ENCODE measurements at places on chromosomes 3 and 15.
A peak's percentile ranks its signal among the peaks of the same experiment; 100 is the strongest.

- DNase-seq, result no peak
Measured at GRCh38 chr3:12427551-12427950, 56.7 kb upstream of the TSEN2 start.

DNA sequence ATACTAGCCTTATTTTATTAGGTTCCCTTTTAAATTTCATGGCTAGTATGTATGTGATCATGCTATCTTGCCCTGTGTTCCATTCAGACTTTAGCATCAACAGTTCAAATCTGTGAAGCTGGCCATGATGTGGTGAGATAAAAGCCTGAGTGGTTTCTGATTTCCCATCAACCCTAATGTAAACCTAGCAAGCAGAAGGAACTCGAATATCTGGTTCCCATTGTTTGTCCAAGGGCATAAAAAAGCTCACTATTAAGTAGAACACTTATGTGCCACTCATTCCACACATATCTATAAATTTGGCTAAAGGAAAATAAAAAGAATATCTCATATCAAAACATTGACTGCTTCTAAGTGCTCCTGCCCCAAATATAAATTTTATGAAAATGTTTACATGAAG lies 311.7 kb downstream of the CADM2 start:
- DNase-seq, result no peak

DNA sequence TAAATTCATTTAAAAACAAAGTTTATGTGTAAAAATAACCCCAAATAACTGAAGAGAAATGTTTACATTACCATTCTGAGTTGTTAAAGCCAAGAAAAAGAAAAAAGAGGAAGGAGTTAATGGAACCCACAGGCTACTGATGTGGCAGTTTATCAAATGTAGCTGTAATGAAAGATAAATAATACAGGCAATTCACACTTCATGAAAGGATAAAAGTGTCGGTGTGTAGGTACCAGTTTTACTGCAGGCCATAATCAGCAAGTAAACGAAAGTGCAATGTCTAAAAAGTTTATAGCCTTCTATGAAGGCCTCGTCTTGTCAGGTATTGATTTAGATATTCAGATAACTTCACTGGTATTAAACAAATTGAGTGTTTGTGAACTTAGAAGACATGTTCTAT lies 164.6 kb downstream of the DPH6 start:
- DNase-seq, result no peak

DNA sequence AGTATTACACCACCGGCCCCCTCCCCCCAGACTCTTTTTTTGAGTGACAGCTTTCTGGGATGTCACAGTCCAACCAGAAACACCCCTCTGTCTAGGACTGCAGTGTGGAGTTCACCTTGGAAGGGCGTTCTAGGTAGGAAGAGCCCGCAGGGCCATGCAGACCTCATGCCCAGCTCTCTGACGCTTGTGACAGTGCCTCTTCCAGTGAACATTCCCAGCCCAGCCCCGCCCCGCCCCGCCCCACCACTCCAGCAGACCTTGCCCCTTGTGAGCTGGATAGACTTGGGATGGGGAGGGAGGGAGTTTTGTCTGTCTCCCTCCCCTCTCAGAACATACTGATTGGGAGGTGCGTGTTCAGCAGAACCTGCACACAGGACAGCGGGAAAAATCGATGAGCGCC lies 63.6 kb downstream of the AAGAB start:
- DNase-seq, result no peak

DNA sequence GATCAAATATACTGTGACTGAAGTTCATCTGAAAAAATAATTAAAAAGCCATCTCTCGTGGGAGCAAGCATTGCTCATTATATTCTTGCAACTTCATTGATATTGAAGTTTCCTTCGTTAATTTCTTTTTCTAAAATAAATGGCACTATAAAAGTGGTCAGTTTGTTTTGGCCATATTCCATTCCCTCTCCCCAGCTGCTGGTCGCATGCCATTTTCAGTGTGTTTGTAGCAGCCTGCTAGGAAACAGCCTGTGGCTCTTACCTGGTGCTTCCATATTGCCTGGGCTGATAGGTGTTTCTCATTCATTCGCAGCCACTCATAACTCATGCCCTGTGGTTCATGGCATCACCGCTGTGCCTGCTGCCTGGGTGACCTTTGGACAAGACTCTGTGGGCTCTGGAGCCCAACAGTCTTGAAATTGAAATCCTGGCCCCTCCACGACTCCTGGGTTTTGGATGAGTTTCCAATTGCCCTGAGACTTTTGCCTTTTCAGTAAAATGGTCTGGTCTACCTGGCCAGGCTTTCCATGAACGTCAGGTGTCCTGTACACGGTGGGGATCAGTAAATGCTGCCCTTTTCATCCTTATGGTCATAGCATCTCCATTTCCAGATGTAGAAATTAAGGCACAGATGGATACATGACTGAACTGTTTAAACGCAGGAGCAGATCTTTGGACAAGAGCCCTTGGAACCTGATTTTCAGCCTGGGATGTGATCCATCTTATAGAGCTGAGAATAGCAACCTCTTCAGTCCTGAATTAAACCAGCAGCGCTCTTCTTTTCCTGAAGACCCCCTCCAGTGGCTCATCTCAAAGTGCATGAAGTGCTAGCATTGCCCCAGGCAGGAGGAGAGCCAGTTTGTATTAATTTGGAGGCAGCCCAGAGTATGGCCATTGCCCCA lies 69.4 kb downstream of the SLCO3A1 start:
- no peak for DNase-seq

DNA sequence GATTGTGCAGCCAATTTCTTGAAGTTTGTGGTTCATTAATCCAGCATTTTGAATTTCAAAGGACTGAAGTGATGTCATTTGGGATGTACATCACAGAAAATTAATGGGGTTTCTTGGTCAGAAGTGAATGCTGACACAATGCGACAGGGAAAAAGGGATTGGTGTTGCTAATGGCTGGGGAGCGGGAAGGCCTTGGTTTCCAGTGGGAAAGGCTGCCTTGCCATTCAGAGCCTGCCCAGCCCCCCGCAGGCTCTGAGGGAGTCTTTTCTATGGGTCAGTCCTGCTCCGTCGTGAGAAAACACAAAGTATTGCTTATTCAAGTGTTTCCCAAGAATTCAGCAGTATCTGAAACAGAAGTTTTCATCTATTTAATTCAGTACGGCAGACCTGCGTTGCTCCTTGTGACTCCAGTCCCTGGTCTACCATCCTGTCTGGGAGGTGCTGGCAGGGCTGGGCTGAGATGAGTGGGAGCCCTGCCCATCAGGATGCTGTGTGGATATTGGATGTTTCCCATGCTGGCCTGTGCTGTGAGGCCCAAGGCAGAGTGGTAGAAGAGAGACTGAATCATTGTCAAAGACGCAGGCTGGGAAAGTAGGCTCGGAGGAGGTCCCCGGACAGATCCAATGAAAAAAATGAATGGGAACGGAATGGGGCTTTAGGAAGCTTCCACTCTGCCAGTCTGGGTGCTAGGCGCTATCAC lies 111.2 kb upstream of the KLHL25 start:
- no peak for DNase-seq

DNA sequence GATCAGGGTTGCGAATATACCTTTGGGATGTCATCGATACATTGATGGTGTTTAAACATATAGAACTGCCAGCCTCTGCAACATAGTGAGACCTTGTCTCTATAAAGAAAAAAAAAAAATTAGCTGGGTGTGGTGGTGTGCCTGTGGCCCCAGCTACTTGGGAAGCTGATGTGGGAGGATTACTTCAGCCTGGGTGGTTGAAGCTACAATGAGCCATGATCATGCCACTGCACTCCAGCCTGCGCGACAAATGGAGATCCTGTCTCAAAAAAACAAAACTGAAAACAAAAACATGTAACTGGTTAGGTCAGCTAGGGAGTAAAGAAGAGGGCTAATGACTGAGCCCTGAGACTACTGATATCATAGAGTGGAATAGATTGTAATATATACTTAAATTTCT lies 30.7 kb upstream of the MGA start:
- no peak for DNase-seq

DNA sequence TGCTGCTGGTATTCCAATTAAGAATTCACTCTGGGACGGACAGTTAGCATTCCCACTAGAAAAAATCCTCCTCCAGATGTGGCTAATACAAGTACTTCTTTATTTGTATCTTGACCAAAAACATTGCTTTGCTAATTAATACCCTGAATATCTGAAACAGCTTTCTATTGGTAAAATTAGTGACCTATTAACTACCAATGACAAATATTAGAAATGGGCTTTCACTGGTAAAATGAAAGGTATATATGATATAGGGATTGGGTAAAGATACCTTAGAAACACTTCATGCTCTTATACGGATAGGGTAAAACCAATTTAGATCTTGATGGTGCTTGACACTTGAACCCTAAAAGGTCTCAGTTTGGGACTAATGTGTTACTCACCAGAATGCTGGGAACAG lies 52.3 kb downstream of the CRTAP start:
- no peak for DNase-seq

DNA sequence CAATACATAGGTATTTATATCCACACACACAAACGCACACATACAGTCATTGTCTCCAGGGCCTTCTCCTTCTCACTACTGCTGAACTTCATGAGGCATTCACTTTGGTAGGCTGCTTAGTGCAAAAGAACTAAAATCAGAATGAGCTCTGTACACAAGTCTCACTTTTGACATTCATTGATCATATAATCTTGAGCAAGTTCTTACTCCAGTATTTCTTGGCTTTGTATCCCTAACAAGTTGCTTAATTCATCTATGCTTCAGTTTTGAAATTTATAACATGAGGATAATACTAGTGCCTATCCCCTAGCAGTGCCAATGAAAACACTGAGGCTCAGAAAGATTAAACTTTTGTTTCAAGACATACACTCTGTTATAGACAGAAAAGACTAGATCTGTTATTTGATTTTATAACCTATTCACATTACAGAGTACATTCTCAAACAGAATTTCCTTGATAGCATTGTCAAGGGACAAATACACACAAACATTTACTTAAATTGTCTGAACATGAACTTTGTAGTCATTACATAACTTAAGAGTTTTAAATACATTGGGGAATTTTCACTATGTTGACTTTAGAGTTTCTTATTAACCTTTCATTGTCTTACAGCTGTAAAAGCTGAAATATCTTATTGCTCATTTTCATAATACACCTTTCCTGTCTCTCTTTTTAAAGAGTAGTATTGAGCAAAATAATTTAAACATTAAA lies 55.0 kb upstream of the SI start:
- no peak for DNase-seq

GRCh38 chr3:192597506-192597905 lies 129.8 kb downstream of the FGF12 start:
- no peak for DNase-seq

GRCh38 chr3:41893977-41894376 lies 67.9 kb downstream of the ULK4 start:
- DNase-seq, result no peak

DNA sequence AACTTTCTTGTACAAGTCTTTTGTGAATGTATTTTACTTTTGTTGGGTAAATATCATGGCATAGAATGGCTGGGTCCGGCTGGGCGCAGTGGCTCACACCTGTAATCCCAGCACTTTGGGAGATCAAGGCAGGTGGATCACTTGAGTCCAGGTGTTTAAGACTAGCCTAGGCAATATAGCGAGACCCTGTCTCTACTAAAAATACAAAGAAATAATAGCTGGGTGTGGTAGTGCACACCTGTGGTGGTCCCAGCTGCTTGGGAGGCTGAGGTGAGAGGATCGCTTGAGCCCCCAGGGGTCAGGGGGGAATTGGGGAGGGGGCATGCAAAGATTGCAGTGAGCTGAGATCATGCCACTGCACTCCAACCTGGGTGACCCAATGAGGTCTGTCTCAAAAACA lies 52.9 kb downstream of the ANP32A start:
- DNase-seq, result no peak

- peak; percentile 12 for DNase-seq
Measured at GRCh38 chr15:62658498-62658897, 384.0 kb upstream of the TPM1 start.

- no peak for DNase-seq
Measured at GRCh38 chr3:178971614-178972013, 100.0 kb downstream of the ZMAT3 start.

DNA sequence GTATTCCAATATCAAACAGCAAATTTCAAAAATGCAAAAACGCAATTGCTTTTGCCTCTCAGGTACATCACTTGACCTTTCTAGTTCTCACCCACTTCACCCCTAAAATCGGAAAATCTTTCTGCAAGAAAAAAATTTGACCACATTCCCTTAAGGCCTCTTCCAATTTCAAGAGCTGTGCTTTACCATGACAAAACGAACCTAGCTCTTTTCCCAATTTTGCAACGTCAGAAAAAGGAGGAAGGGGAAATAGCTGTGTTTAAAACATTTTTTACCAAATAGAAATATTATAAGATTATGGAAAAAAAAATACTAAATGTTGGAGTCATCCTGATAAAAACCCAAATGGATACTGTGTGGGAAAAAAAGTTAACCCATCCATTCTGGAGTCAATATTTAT lies 1.1 kb upstream of the NR2C2 start:
- no peak for DNase-seq

DNA sequence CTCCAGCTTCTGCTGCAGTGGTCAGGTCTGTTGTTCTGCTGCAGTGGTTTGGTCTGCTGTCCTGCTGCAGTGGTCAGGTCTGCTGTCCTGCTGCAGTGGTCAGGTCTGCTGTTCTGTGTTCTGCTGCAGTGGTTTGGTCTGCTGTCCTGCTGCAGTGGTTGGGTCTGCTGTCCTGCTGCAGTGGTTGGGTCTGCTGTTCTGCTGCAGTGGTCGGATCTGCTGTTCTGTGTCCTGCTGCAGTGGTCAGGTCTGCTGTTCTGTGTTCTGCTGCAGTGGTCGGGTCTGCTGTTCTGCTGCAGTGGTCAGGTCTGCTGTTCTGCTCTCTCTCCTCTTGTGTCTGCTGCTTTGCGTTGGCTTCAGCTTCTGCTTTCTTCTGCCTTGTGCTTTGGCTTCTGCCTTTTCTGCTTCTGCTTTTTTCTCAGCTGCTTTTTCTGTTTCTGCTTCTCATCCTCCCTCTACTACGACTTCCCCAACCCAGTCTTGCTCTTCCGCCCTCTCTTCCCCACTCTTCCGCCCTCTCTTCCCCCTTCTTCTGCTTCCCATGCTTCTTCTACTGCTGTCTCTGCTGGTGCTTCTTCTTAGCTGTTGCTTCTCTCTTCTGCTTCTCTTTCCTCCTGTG lies 50.7 kb downstream of the FAM43A start:
- no peak for DNase-seq

- DNase-seq, result no peak
Measured at GRCh38 chr3:150362515-150363302, 45.4 kb upstream of the TSC22D2 start.

DNA sequence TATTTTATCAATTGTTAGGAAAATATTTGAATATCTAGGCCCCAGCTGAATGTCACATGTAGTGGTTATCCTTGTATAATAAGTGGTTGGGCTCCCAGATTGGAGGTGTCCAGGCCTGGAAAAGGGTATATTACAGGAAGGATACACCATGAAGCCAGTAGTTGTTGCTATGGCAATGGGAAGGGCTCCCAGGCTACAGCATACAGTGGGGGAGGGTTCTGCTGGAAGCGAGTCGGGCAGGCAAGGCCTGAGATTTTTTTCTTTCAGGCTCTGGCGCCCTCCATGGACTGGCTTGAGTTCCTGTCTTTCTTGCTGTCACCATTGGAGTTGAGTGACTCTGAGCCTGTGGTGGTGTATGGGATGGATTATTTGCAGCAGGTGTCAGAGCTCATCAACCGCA lies 8.9 kb downstream of the ECE2 start:
- no peak for DNase-seq

All from GM18507 (cell line).